ENCODE measurements at places on chromosomes 6 and 20. TPM values are rescaled to one million over a fixed set of nuclear protein-coding genes. Genes with fewer than 3 reads are reported as not detected.

Gene C6orf58
- not detected for total RNA-seq

Gene EYS
- total RNA-seq = not detected

Gene ARMC12
- total RNA-seq = 0.65 TPM

Gene GJA10
- total RNA-seq = not detected

Gene DSP
- 304 TPM for total RNA-seq

Gene PLTP
- 4.4 TPM for total RNA-seq

Gene C2
- total RNA-seq = 0.22 TPM

Gene PRICKLE4
- 5.5 TPM for total RNA-seq

Gene SMIM28
- total RNA-seq = not detected

Gene CLIC5
- total RNA-seq = 1.5 TPM

Gene SNX21
- total RNA-seq = 65.1 TPM

Gene ACTL10
- total RNA-seq = 6.0 TPM

Gene NDRG3
- 27.5 TPM for total RNA-seq

Gene LRFN2
- total RNA-seq = not detected

Gene YIPF3
- total RNA-seq = 97.8 TPM

Gene KHDC1L
- total RNA-seq = not detected

Gene MAPK13
- total RNA-seq = 0.43 TPM

Gene ZNF334
- total RNA-seq = 12.2 TPM

Gene RNF8
- total RNA-seq = 20.0 TPM

Gene CPNE1
- 293 TPM for total RNA-seq

Gene CALHM6
- total RNA-seq = 0.98 TPM

Gene SLC22A7
- not detected for total RNA-seq

Gene GLP1R
- total RNA-seq = not detected

Gene MDFI
- total RNA-seq = 402 TPM

Gene DEFB124
- not detected for total RNA-seq

Gene ULBP2
- 5.1 TPM for total RNA-seq

Gene BPIFA1
- not detected for total RNA-seq

Gene KIAA1755
- total RNA-seq = 11.3 TPM

Gene SPTLC3
- 18.5 TPM for total RNA-seq

Gene TRIM10
- total RNA-seq = not detected

Gene ZNF391
- 1.5 TPM for total RNA-seq

Gene MYB
- total RNA-seq = not detected

Gene SLC22A2
- 0.11 TPM for total RNA-seq

Gene SYCP2
- total RNA-seq = 4.2 TPM

Gene POPDC3
- total RNA-seq = not detected

Gene SPATA25
- total RNA-seq = 0.98 TPM

Gene SLPI
- not detected for total RNA-seq

Gene SEC63
- total RNA-seq = 19.6 TPM

Gene SNHG17
- 7.1 TPM for total RNA-seq

Gene FAM229B
- total RNA-seq = 5.5 TPM

Gene TNXB
- total RNA-seq = 255 TPM

Gene EDN3
- 2.9 TPM for total RNA-seq

Gene SEMG1
- not detected for total RNA-seq

Gene COL9A3
- total RNA-seq = 3.1 TPM

Gene DDX39B
- 338 TPM for total RNA-seq

Gene ENPP1
- 339 TPM for total RNA-seq

Gene C6orf15
- total RNA-seq = 1.2 TPM

Gene TPBG
- 55.4 TPM for total RNA-seq

Gene UCKL1
- 21.6 TPM for total RNA-seq

Gene ZSCAN23
- total RNA-seq = 11.0 TPM

Gene GDAP1L1
- total RNA-seq = not detected

Gene CGA
- not detected for total RNA-seq

Data from placental epithelial cell (primary cell).